ENCODE measurements at places on chromosomes 1 and 21.

DNA sequence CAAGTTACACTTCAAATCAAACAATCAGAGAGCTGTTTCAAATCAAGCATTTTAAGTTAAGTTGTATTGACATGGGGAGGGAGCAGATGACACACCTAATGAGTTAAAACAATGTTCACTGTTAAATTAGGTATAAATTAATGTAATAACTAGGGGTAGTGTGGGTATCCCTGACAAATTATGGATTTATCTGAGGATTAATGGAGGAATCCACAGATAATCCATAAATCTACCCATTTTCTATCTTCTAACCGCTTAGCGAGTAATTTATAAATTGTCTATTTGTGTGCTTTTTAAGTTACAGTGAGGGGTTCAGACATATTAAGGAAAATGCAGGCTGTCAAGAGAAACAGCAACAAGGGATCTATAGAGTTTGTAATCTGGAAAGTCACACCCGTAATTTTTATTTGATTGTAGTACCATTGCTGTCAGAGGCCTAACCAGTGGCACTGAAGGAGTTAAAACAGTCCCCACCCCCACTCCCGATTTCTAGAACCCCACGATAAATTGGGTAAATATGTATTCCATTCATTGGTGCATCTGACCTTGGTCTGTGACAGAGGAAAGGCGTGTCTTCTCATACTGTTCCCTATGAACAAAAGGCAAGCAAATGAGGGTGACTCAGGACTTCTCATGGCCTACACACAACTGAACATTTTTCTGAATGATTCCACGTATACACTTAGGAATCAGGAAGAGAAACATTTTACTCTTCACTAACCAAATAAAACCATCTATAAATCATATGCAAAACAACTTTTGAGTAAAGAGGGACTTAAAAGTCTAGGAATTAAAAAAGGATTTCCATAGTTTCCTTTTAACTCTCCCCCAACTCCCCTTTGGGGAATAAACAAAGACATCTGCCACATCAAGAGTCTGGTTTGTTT lies 7.4 kb downstream of the IRF2BP2 start:
- peak; percentile 69 for DNase-seq

DNA sequence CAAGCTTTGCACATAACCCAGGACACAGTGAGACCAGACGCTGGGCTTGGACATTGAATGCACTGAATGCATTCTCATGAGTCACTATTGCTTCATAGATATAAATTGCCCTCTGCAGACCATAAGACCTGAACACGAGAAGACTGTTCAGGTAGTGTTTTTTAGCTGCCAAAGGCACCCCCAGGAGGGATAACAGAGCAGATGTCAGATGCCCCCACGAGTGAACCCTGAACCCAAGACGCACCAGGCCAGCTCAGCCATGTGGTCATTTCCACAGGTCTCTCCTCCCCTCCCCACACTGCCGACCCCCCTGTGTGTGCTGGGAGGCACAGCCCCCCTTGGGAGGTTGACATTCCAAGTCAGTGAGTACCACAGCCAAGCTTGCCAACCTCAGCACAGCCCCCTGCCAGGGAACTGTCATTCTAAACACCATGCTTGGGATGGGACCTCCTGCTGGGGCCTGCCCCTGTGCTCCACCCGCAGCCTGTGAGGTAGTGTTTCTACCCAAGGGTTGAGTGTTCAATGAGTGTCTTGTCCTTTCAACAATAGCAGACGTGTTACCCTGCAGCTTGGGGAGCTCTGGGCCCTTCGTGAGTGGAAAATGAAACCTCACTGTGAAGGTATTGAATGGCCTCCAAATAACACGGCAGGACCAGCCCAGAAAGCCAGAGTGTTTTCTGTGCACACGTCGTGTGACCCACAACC lies 68.2 kb downstream of the PSMG1 start:
- DNase-seq, result no peak

- DNase-seq, result no peak
Observed at GRCh38 chr1:89170170-89171066, 5.4 kb downstream of the GBP7 start.

- no peak for DNase-seq
Observed at GRCh38 chr1:87644033-87644578, 315.4 kb downstream of the LMO4 start.

GRCh38 chr21:36115138-36115730 lies 19.6 kb upstream of the CBR3 start:
- no peak for DNase-seq

GRCh38 chr1:214419650-214420049 lies 131.8 kb downstream of the PTPN14 start:
- no peak for DNase-seq

DNA sequence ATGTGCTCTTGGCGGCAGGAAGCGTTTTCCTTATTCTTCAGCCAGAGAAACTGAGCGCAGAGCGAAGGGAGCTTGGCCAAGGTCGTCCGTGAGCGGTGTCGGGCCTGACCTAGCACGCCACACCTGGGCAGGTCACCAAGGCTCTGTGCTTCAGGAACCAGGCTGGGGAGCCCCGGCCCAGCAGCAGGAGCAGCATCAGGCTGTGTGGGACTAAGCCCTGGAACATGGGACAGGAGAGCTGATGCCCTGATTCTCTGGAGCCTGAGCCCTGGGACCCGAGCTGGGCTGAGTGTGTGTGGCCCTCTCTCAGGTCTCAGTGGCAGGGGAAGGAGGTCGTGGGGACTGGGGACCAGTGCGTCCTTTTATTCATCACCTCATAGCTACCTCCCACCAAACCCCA lies 65.2 kb upstream of the ABCG1 start:
- no peak for DNase-seq

DNA sequence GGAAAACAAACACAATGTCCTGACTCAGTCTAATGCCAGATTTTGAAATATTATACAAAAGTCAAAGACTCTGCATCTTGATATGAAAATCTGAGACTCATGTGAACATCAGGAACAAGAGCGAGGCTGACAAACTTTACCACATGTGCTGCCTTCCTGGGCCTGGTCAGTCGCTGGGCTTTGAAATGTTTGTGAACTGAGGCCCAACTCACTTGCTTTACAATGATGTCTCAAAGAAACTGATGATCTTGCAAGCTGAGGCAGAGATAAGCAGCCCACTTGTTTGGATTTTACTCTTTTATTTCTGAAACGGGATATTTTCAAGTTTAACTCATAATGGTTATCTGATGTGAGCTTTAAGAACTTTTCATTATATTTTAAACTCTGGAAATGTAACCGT lies 2.1 kb downstream of the BCAR3 start:
- no peak for DNase-seq

- no peak for DNase-seq
Observed at GRCh38 chr1:156513185-156513584, 12.6 kb upstream of the MEF2D start.

GRCh38 chr1:37636435-37636834 lies 1.7 kb upstream of the RSPO1 start:
- no peak for DNase-seq

- DNase-seq, result no peak
Observed at GRCh38 chr1:240415532-240415931, 196.4 kb downstream of the GREM2 start.

GRCh38 chr1:102365071-102365470 lies 368.3 kb upstream of the OLFM3 start:
- DNase-seq, result no peak

DNA sequence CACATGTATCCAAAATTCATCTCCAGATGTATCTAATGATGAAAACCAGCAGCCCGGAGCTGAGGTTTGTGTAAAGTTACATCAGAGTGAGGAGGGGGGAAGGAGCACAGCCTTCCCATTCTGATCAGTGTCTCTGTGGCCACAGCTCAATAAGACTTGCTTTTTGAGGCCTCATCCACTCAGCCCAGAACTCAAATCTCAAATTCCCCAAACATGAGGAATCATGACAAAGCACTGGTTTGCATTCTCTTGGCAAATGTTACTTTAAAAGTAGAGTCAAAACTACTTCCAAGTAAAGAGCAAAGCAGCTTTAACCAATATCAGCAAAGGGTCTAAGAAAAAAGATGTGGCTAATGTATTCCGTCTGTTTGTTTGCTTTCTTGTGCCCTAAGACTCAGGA lies 30.9 kb downstream of the CCN1 start:
- no peak for DNase-seq

DNA sequence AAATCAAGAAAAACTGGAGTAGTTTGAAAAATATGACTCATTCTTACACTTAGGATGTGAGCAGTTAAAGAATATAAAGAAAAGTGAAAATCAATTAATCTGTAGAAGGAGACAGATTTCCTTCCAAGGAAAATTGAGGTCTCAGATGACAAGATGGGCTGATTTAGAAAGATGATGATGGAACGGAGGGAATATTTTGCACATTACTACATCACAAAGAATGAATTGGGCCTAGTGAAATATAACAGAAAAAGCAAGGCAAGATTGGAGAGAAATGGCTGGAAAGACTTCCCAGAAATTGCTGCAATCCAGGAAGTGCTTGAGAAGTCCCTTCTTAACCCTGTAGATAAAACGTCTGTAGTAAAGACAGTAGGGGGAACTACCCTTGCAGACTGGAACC lies 169.1 kb upstream of the SYT6 start:
- DNase-seq, result no peak

- peak; percentile 51 for DNase-seq
Observed at GRCh38 chr1:119004781-119005180, 16.6 kb upstream of the TBX15 start.

DNA sequence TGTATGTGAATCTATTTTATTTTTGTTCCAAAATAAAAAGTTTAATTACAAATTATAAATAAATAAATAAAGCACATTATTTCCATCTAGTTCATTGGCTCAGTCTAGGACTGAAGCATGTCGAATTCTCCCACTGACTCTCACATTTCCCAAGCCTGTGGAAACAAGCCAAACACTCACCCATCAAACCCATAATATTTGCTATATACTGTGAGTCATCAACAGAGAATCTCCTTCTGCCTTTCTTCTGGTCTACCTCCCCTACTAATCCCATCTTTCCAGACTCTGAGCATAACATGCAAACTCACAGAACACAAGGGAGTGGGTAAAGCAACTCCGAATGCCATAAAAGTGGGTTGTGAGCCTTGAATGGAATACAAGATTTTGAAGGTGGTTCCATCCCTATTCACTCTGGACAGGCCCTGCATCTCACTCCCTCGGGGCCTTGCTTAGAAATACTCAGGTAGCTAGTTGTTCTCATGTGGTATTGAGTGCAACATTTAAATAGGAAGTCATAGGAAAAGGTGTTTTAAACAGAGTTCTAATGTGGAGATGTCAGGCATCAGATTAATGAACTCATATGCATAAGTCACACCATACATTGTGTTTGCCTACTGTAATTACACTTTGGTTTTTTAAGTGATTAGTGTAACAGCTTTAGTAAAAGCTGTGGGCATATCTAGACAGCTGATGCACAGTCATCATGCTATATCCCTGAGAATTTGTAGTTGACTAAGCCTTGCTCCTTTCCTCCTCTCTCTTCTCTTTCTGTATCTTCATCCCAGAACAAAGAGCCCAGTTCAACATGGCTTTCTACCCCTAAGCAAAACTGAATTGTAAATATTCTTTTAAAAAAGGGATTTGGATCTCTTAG lies 47.0 kb downstream of the F5 start:
- no peak for DNase-seq

GRCh38 chr1:206439205-206439604 lies 31.1 kb upstream of the IKBKE start:
- DNase-seq, result no peak

DNA sequence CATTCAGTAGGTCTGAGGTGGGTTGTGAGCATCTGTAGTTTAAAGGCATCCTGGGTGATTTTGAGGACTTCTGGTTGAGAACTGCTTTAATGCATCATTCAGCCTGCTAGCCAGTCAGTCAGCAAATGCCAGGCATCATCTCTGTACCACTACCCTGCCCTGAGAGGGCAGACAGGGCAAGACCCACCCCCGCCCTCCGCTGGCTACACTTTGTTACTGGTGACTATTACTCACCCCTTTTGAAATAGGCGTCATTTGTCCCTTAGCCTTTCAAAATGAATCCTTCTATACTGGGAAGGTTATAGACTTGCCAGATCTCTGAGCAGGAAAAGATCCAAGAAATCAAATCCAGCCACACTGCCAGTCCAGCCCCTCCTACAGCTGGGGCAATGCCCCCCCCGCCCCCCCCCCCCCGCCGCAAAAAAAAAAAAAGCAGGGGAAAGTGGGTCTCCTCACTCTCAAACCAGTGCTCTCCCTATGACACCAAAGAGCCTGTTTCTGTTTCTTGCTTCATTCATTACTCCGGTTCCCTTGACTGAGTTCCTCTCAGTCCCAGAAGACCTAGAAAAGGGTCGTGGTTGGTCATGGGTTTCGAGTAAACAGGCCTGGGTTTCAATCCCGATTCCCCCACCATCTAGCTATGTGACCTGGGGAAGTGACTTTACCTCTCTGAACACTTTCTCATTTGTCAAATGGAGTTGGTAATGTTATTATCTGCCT lies 4.4 kb downstream of the SELENON start:
- no peak for DNase-seq

- DNase-seq, result no peak
Observed at GRCh38 chr1:181317261-181317930, 165.9 kb upstream of the CACNA1E start.

- no peak for DNase-seq
Observed at GRCh38 chr21:41722052-41723018, 44.5 kb downstream of the RIPK4 start.

DNA sequence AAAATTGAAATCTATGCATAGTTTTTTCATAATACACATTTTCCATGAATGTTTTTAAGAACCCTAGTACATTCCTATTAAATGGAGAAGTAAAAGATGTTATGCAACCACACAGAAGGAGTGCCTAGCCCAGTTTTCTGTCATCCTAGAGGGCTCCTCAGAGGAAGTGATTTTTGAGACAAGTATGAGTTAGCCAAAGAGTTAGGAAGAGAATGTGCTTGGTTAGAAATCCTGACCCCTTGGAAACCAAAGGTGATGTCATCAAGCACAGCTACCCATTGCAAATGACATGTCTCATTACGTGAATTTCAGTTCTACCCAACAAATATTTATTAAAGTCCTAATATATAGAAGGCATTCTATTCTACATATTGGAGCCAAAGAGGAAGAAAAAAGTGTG lies 88.9 kb upstream of the TNFSF4 start:
- no peak for DNase-seq

DNA sequence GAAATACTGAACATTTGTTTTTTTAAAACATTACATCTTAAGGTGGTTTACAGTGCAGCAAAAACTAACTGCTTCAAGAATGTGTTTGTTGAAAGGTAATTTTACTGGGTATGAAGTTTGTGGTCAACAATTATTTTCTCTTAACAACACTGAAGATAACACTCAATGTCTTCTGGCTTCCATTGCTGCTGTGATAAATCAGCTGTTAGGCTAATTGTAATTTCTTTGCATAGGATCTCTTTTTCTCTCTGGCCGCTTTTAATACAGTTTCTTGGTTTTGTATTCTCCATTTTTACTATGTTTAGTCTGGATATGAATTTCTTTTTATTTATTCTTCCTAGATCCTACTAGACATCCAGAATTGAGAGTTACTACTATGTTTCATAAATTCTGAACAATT lies 44.9 kb downstream of the DOCK7 start:
- DNase-seq, result no peak

- no peak for DNase-seq
Observed at GRCh38 chr1:12809933-12810332, 18.7 kb downstream of the PRAMEF1 start.

Data from right atrium auricular region (tissue), 2 donors.